ENCODE measurements at places on chromosomes 2 and 18. TPM values are rescaled to one million over a fixed set of nuclear protein-coding genes. Genes with fewer than 3 reads are reported as not detected.

TUBB8B gene
- total RNA-seq, result not detected

SPAG16 gene
- total RNA-seq, result 13.3 TPM

MGAT5 gene
- 79.3 TPM for total RNA-seq

SP9 gene
- 0.08 TPM for total RNA-seq

AQP4 gene
- total RNA-seq, result 3.4 TPM

UGT1A4 gene
- total RNA-seq, result not detected

PSD4 gene
- total RNA-seq, result 1.9 TPM

FRZB gene
- 0.69 TPM for total RNA-seq

ST3GAL5 gene
- 6.7 TPM for total RNA-seq

SERPINB7 gene
- not detected for total RNA-seq

CPS1 gene
- total RNA-seq, result 1.4 TPM

MFSD2B gene
- total RNA-seq, result not detected

- DNase-seq, result no peak
Observed at GRCh38 chr2:200466425-200467418, 43.1 kb downstream of the KCTD18 start.

DNA sequence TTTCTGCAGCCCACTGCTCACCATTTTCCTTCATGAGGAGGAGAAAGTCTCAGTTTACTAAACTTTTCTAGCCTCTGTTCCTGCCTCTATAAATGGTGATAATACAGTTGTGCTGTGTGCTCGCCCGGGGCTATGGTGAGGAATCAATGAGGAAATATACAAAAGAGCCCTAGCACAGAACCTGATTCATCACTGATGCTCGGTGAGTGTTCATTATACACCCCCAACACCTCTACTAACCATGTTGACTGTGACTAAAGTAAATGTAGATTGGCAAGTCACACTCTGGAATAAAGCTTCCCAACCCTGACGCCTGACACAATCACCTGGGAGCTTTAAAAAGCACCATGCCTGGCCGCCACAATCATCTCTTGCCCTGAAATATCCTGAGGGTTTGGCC, 118.8 kb upstream of the CYP1B1 start:
- DNase-seq, result no peak

DNA sequence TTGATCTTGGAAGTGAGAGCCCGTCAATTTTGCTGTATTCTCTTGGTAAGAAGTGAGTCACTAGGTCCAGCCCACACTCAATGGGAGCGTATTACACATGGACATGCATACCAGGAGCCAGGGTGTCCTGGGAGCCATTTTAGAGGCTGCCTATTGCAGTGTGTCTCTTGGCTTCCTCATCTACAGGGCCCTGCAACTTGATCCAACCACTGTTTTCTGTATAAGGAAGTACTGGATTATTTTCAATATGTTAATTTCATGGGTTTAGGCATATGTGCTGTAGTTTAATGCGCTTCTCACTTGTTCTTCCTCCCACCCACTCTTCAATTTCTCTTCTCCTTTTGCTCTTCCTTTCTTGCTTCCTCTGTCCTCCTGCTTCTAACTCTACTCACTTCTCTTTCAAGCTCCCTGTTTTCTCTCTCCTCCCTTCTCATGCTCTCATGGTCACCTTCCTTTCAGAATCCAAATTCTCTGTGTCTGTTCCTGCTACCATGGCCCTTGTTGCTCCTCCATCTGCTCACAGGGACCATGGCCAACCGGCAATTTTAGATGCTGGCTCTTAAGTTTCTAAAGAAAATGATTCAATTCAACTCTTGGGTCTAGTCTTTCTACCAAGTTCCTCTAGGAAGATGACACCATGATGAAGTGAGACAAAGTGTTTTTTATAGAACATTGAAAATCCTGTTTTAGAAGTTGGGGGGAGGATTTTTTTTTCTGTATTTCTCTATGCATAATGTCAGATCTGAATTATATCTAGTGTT, 152.0 kb upstream of the ZEB2 start:
- DNase-seq, result no peak

GRCh38 chr2:105909215-105909614, 164.5 kb downstream of the NCK2 start:
- DNase-seq, result no peak

- peak; percentile 18 for DNase-seq
Observed at GRCh38 chr18:24913507-24914170, 438.3 kb downstream of the ZNF521 start.

DNA sequence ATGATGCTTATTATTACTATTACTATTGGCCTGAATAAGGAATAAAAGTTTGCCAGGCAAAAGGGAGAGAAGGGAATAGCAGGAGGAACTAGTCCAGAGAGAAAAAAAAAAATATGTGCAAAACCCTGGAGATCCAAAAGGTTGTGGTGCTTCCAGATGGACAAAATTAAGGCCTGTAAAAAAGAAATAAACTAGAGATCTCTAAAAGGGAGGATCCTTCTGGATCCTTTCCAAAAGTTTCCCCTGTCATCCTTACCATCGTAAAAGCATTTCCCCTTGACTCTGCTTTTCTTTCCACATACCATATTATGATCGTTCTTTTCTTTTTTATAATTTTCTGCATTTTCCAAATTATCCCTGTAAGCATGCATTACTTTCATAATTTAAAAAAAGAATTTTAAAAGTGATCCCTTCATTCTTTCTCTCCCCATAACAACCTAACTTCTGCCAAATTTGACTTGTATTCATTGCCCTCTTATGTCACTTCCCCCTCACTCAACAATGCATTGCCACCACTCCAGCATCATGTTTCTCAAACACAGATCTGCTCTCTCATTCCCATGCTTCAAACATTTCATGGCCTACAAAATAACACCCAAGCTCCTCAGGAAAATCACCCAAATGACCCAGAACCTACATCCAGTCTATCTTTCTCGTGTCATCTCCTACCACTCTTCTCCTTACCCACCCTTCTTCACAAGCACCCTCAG, 40.3 kb downstream of the RBMS1 start:
- no peak for DNase-seq

DNA sequence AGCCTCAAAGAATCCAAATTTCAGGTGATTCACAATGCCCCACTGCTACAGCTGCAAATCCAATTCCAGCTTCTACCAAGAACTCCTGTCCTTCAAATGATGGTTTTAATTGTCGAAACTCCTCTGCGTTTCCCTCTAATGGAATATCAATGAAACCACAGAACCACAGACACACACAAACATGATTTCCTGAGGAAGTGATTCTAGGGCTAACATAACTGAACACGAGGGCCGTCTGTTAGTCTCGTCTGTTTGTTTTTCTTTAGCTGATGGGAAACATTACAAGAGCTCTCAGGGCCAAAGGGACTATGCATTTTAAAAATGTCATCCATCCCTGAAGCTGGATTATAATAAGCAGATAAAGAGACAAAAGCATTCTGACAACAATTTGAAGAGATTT, 59.4 kb downstream of the RNF152 start:
- DNase-seq, result no peak

DNA sequence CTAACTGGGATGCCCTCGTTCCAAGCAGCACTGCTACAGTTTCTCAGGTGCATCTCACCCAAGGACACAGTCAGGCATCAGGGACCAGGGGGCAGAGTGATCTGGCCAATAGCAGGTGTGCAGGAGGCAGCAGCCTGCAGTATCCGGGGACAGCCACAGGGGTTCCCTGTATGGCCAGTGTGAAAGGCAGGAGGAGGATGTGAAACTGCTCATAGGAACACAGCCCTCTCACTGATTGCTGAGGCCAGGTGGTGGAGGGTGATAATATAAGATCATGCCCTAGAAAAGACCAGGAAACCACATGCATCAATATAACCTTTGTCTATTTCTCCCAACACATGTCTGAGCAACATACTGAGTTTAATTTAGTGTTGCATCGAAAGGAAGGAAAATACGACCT, 112.7 kb upstream of the TACR1 start:
- no peak for DNase-seq

- no peak for DNase-seq
Observed at GRCh38 chr2:97845818-97846217, 132.4 kb downstream of the ZAP70 start.

- no peak for DNase-seq
Observed at GRCh38 chr18:48813833-48814489, 136.8 kb downstream of the SMAD7 start.

DNA sequence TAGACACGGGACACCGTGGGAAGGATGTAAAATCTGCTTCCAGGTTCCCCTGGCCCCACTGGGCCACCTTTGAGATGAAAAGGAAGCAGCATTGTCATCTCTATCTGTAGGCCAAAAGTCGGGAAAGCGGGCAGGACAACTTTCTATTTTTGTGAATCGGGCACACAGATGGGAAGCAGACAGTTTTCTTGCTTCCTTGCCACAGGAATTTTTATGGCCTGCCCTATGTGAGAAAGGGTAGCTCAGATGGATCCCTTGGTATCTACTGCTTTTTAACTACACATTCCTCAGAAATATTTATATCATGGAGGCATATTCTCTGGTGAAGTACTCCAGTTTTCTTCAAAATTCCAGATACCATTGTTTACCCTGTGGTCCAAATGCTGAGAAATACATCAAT, 735.5 kb downstream of the CBLN2 start:
- DNase-seq, result no peak

DNA sequence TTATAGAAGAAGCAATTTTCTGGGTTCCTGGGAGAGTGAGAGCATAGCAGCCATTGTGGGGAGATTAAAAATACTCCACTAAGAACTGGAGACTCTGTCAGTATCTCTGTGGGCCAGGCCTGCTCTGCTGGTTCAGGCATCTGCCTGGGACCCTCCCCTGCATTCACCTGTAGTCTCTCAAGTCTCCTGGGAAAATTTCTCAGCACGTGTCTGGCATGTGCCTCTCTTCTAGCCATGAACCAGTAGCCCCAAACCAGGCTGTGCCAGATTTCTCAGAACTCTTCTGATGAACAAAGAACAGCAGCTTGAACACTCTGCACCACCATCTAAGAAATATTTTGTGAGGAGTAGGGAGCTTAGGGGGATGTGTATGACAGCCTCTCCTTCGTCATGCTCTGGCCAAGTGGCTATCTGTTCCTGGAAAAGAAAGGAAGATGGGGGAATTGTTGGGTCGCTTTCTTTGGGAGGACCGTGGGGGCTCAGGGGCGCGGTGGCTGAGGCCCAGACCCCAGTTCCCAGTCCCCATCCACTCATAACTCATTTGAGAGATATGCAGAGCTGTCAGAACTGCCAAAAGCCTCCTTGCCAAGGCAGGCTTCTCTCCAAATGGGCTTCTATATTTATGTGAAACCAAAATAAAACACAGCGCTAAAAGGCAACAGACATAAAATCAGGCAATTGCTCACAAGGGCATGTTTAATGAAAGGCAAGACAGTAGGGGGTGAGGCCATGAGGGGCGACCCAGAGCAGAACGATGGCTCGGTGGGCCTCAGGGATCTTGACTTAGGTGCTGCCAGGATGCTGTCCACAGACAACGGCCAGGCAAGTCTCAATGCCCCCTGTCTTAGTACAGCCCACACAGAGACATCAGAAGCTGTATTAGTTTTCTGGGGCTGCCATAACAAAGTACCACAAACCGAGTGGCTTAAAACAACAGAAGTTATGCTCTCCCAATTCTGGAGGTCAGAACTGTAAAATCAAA, 114.7 kb upstream of the TNP1 start:
- DNase-seq, result no peak

GRCh38 chr2:216082117-216082711, 495 bp downstream of the TMEM169 start:
- no peak for DNase-seq

DNA sequence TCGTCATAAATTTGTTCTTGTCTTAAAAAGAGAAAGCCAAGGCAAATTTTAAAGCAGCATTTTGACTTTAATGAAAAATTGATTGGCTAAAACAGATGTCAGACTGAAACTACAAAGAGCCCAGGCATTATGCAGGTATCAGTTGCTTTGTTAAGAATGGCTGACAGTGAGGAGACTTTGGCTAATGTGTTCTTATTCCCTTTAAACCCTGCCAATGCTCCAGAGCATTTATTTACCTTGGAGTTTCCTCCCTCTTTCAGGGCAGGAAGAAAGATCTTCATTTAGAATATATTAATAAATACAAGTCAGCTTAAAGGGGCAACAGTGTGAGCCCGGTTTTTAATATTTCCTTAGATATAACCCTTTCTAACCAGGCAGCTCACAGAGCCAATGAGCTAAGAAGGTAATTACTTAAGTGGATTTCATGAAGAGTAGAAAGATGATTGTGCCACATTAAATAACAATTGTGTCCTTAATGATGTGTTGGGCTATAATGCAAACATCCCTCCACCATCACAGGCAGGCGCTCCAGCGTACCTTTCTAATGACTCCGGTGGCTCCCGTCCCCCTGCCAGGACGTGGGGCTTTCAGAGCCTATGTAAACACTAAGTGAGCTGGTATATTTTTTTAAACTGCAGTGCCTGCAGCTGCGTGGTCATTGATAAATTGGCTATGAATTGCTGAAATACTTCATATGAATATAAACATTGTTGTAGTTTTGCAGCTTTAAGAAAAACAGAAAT, 349.4 kb upstream of the POU3F3 start:
- no peak for DNase-seq

DNA sequence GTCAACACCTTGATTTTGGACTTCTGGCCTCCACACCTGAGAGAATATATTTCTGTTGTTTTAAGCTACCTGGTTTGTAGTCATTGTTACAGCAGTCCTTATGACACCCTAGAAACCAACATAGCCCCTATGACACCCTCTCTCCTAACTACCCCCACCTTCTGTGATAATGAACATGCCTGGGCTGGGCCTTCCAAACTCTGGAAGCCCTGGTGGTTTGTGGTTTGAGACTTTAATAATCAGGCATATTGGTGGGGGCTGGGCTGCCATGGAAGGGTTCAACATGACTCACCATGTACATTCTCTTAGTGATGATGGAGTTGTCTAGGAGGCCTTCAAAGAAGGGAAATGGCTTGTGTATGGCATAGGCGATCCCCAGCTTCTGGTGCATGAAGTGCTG, 3.3 kb downstream of the SP110 start:
- no peak for DNase-seq

GRCh38 chr2:118880501-118880900, 33.1 kb upstream of the EN1 start:
- no peak for DNase-seq

GRCh38 chr2:173739006-173739405, 226.2 kb downstream of the SP3 start:
- no peak for DNase-seq

GRCh38 chr2:65165558-65165957, 35.7 kb upstream of the RAB1A start:
- no peak for DNase-seq

DNA sequence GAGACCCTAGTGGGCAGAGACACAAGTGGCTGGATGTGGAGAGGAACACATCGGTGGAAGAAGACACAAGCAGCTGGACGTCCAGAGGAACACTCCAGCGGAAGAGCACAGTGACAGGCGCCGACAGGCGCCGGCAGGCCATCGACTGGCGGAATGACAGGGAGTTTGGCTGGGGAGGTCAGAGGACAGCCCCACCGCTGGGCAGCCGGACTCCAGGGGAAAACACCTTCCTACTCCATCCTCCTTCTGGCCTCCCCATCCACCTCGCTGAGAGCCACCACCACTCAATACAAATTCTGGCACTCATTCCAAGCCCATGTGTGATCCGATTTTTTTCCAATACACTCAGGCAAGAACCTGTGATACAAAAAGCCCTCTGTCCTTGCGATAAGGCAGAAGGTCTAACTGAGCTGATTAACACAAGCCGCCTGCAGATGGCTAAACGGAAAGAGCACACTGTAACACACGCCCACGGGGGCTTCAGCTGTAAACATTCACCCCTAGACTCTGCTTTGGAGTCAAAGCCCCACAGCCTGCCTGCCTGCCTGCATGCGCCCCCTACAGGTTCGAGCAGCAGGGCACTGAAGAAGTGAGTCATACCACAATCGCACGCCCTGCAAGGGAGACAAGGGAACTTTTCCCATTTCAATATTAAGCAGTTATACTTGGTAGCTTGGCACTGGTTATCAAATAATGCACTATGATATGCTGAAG, 50.2 kb upstream of the LRP1B start:
- no peak for DNase-seq
